Calu3 (cell line): ENCODE measurements at places on chromosomes 3 and 15. TPM values are rescaled to one million over a fixed set of nuclear protein-coding genes. Genes with fewer than 3 reads are reported as not detected.

- H3K27ac ChIP-seq = no peak overlapping the region
- H3K4me1 ChIP-seq = peaks cover 14% of the 10 kb centered on the region
- no peak overlapping the region for H3K4me3 ChIP-seq
- H3K27me3 ChIP-seq = no peaks in the 10 kb centered on the region
- DNase-seq = no peak
Measured at GRCh38 chr15:34691034-34691433, 63.8 kb downstream of the GJD2 start.

- no peak overlapping the region for H3K27ac ChIP-seq
- no peak overlapping the region for H3K4me3 ChIP-seq
- peaks cover 21% of the 10 kb centered on the region for H3K4me1 ChIP-seq
- DNase-seq = no peak
- peaks cover 75% of the 10 kb centered on the region for H3K36me3 ChIP-seq
- no peaks in the 10 kb centered on the region for H3K27me3 ChIP-seq
Measured at GRCh38 chr3:98821063-98821462, 57.9 kb downstream of the ST3GAL6 start.

DNA sequence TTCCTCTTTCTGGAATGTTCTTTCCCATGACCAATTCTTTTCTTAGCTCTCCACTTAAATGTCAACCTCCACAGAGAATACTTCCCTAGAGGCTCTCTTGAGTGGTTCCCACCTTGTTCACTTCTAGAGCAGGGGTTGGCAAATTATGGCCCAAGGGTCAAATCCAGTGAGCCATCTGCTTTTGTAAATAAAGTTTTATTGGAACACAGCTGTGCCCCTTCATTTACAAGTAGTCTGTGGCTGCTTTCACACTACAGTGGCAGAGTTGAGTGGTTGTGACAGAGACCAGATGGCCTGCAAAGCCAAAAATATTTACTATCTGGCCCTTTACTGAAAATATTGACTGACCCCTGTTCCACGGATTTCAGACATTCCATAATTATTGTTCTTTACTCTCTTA lies 166.2 kb downstream of the WNT5A start:
- H3K27ac ChIP-seq = no peak overlapping the region
- no peak for DNase-seq
- no peak overlapping the region for H3K4me3 ChIP-seq
- no peaks in the 10 kb centered on the region for H3K27me3 ChIP-seq

DNA sequence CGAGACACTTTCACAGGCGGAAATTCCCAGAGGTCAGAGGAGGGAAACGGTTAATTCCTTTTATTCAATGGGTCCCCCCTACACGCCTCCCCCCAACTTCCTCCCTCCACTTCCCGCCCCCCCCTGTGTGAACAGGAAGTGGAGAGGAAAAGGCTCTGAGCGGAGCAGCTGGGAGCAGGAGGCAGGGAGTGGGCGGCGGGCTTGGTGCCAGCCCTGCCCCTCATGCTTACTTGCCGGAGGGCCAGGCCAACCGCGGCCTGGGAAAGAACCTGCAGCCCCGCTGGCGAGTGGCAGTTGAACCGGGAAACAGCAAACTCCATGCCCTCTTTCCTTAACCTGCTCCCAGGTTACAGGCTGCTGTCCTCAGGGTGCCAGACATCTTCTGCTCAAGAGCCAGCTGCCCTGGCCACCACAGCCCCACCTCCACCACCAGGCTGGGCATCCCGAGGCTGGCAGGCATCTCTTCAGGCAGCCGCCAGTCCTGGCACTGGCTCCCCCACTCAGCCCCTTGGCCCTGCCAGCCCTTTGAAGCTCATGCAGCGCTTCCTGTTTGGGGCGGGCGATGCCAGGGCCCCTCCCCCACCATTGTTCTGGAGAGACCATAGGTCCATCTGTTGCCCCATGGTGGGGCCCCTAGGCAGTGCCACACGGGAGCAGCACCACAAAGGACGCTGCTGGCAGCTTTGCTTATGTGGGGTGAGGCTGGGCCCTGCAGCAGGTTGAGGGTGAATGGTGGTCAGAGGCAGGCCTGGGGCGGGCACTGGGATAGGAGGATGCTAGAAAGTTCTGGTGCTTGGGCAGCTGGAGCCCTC lies 12.9 kb downstream of the VPS18 start:
- H3K4me1 ChIP-seq = no peaks in the 10 kb centered on the region
- DNase-seq = no peak
- peak overlapping the region; percentile 47 for H3K4me3 ChIP-seq
- H3K36me3 ChIP-seq = peaks cover 26% of the 10 kb centered on the region

- no peak overlapping the region for H3K4me3 ChIP-seq
- peaks cover 9% of the 10 kb centered on the region for H3K4me1 ChIP-seq
- H3K27ac ChIP-seq = no peak overlapping the region
- DNase-seq = no peak
- H3K27me3 ChIP-seq = peaks cover 30% of the 10 kb centered on the region
- peaks cover 10% of the 10 kb centered on the region for H3K36me3 ChIP-seq
Measured at GRCh38 chr3:35635926-35636683, 3.2 kb upstream of the ARPP21 start.

Gene GP5
- total RNA-seq = 0.10 and 0.21 TPM in 2 replicates
